ENCODE measurements at places on chromosomes 3 and 15.

DNA sequence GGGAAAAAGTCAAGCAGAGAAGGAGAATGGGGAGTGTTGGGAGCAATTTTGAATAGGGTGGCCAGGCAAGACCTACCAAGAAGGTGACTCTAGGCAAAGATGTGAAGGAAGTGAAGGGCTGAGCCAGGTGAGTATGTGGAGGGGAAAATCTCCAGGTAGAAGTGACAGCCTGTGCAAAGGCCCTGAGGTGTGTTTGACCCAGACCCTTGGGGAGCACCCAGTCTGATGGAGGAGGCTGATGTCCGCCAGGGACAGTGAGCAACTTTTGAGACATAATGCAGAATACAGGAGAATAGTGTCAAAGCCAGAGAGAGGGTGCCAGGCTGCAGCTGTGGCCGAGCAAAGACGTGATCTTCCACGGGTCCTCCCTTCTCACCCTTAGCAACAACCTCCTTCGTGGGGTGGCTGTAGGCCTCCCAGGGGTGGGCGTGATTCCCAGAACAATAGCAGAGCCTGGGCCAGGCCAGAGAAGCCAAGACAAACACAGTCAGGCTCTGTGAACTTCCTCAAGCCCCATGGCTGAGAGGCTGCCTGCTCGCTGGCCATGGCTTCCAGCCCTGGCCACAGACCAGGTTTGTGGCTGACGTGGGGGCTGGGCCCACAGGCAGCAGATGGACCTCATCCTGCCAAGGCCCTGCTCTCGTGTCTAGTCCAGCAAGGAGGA is 58.1 kb downstream of the SLC6A6 start:
- DNase-seq, result peak; percentile 72

DNA sequence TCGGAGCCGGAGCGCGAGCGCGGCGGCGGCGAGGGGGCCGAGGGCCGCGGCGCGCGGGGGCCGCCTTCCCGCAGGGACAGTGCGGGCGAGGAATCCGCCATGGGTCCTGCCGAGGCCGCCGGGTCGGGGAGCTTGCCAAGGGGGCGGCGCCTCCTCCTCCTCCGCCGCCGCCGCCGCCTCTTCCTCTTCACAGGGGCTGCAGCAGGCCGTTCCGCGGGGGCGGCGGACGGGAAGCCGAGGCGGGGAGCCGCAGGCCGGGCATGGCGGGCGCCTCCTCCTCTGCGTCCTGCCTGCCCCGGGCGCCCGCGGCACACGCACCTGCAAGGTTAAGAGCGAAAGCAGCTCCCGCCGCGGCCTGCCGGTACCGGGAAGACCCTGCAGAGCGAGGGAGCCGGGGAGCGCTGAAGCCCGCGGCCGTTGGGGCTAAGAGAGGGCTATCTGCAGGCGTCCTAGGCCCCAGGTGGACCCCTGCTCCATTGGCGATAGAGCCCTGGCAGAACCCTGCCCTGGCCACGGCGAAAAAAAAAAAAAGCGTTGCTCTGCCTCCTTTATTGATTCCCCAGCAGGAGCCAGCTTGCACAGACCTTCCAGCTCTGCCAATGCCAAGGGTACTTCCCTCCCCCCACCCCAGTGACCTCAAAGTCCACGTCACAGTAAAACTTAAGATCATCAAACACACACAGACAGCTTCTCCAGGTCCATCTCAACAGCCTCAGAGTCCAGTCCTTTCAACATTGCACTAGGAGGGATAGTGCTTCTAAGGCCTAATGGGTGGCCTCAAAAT is at the start of gene LYSMD2:
Gene LYSMD2, minus strand, starts transcription at position 134 of the 784 bp plus-strand sequence. Its CDS starts 33 bp downstream, at position 101.
- peak; percentile 66 for DNase-seq

GRCh38 chr3:49616491-49616941 is 57.6 kb upstream of the APEH start:
- DNase-seq, result no peak

GRCh38 chr3:195847055-195847950 is 35.6 kb upstream of the MUC4 start:
- no peak for DNase-seq

GRCh38 chr3:27200721-27201489 is 168.3 kb downstream of the NEK10 start:
- DNase-seq, result no peak

GRCh38 chr3:27542476-27542875 is 58.3 kb upstream of the SLC4A7 start:
- DNase-seq, result no peak

DNA sequence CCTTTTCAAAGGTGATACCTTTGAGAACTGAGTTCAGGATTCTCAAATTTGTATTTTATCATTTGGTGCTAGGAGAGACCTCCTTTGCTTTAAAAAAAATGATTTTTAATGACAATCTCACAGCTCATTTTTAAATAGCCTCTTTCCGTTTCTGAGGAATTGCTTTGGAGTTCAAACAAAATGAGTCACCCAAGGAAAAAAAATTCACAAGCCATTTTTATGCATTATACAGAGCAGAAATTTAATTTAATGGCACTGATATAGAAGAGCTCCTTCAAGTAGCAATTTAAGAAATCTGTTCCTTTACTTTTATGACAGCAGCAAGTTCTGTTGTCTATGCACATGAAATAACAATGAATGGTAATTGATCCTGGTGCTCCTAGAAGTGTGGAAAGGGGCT is 337.9 kb upstream of the KCNMB2 start:
- DNase-seq, result no peak

GRCh38 chr15:79083154-79083553 is 7.4 kb downstream of the RASGRF1 start:
- no peak for DNase-seq

- no peak for DNase-seq
Measured at GRCh38 chr3:43641306-43642114, 19.7 kb upstream of the ANO10 start.

DNA sequence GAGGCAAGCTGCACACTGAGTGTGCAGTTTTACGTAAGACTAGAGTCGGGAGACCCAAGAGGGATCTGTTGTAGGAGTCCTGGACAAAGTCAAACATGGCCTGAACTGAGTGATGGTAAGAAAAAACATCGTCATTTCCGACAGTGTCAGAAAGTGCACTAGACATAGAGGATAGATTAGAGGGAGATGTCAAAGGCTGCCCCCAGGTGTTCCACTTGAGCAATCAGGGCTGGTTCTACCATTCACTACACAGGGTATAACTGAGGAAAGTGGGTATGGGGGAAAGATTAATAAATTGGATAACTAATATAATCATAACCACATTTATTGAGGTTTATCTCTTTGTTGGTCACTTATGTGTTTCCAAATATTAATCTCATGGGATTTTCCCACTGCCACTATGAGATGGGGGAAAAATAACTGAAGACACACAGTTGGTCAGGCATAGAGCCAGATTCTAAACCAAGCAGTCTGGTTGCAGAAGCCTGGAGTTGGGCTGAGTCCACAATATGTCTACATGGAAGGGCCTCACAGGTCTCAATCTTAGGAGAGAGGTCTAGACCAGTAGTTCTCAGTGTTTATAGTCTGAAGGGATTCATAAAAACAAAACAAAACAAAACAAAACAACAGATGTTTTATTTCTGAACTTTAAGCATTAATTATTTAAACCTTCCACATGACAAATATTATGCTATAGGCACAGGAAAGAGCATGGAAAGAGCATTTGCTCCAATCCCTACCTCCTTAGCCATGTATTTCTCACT is 766.5 kb downstream of the NTRK3 start:
- DNase-seq, result no peak

DNA sequence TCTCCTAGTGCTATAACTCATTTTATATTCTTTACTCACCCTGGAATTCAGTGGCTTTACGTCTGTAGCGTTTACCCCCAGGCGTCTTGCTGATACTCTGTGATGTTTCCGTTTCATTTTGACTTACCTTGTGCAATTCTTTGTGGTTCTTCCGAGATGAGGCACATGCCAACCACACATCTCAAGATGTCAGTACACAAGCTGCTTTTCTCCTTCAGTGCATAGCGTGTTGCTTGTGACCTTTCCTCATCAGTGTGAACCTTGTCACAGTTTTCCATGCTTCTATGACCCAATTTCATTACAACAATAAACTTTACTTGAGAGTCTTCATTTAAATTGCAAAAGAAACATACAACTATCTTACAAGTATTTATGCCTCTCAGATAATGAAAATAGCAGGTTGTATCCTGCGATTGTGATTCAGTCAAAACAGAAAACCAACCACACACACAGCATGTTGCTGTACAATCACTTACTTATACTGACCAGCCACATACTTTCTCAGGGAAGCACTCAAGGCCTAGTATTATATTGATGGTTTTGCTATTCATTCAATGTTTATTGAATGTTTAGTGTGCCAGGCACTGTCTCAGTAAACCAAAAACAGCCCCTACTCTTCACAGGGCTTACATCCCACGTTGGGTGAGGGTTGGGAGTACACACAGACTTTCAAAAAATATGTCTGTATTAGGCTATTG is 4.6 kb upstream of the TBL1XR1 start:
- no peak for DNase-seq

GRCh38 chr15:89017370-89018066 is 70.7 kb upstream of the ABHD2 start:
- DNase-seq, result peak; percentile 50

- no peak for DNase-seq
Measured at GRCh38 chr15:74399100-74399499, 31.7 kb upstream of the CYP11A1 start.

DNA sequence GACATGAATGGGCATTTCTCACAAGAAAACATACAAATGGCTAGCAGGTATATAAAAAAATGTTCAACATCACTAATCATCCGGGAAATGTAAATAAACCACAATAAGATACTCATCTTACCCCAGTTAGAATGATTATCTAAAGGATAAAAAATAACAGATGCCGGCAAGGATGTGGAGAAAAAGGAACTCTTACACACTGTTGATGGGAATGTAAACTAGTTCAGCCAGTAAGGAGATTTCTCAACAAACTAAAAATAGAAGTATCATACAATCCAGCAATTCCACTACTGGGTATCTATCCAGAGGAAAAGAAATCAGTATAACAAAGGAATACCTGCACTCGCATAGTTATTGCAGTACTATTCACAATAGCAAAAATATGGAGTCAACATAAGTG is 124.2 kb downstream of the SATB1 start:
- no peak for DNase-seq

DNA sequence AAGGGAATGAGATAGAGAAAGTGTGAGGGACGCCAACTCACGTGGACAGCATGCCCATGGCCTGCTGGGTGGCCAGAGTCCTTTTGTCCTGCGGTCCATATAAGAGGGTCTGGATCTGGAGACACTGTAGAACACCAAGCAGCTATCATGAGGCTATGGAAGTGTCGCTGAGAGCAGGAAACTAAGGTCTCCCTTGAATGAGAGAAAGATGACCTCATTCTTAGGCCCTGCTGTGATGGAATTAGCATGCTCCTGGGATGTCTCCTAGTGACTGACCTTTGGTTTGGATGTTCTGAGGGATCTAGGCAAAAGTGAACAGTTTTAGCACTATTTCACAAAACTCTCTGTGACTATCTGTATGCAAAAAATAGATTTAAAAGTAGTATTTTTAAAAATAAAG is 34.4 kb downstream of the SYNM start:
- DNase-seq, result no peak

DNA sequence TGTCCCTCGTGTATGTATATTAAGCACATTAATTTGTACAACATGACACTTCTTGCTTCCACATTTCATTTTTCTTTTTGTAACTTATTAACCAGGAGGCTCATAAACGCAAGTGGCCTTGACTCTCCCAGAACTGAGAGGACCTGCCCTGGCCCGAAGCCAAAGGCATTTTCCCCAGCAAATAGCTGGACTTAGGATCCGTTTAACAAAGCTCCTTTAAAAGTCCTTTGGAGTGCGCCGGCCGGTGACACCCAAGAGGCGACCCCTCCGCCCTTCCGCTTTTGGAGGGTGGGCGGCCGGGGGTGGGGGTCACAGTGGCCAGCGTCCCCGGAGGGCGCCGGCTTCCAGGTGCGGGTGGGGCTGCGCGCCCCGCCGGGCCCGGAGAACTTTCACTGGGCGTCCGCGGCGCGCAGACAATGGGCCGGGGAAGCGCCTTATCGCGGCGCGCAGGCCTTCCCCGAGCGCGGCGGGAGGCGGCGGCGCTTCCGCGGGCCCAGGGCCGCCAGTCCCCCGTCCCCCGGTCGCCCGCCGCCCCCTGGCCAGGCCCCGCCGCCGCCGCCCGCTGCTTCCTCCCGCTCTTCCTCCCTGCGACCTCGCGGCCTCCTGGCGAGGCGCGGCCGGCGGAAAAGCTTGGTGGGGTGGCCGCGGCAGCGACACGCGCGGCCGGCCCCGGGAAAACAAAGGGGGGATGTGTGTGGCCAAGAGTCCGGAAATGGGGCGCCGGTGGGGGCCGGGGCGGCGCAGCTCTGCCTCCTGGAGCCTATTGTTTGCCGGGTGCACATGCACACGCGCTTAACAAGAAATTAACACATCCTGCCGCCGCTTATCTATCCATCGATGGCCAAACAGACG is 613.4 kb downstream of the MCTP2 start:
- DNase-seq, result peak; percentile 7

DNA sequence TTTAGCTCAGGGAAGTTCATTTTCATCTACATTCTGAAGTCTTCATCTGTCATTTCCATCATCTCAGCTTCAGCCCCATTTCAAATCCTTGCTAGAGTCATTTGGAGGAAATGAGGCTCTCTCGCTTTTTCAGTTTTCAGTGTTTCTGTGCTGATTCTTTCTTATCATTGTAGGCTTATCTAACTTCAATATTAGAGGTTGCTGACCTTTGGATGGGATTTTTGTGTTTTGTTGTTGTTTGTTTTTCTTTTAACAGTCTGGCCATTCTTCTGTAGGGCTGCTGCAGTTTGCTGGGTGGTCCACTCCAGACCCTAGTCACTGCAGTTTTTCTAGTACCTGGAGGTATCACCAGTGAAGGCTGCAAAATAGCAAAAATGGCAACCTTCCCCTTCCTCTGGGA is 8.6 kb downstream of the OR5H2 start:
- no peak for DNase-seq

GRCh38 chr3:194103505-194103904 is 32.4 kb upstream of the HES1 start:
- DNase-seq, result no peak

GRCh38 chr3:25558121-25558520 is 106.6 kb downstream of the TOP2B start:
- no peak for DNase-seq

All from hypothalamus (tissue), 51 donors.